ENCODE measurements at places on chromosomes 2 and 18.

GRCh38 chr18:69838620-69839411, 108.9 kb downstream of the CD226 start:
- DNase-seq: no peak

- no peak for DNase-seq
Observed at GRCh38 chr2:203786549-203787351, 80.3 kb downstream of the CD28 start.

- no peak for DNase-seq
Observed at GRCh38 chr2:69954084-69954483, 7.3 kb downstream of the ASPRV1 start.

DNA sequence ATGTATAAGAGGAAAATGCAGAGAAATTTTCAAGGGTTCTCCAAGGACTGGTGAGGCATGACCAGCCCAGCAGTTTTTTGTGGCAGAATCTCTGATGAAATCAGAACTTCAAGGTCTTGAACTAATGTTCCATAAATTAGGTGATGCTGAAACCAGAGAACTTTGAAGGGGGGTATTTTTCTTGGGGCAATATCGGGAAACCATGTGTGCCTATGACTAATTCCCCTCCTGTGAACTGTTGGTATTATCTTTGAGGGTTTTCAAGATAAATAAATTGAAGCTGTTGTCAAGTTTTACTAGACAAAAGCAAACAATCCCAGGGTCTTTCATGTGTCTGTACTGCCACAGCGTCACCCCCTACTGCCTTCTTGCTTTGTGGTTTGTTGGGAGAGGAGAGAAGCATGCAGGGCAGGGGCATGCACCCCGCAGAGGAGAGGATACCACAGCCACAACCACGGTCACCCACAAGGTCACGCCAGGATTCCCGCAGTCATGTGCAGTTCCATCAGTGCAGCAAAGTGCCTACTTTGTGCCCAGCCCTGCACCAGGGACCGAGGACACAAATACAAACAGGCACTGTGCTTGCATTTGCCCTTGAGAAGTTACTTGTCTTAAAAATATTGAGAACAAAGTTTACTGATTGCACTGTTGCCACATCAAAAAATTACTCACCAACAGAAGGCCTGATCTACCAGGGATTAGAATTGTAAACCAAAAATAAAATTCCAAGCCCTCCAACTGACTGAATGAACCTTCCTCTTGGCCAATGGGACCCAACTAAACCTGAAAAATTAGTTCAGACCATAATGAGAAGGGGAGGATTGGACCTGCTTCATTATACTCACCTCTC, 413.3 kb upstream of the TRIB2 start:
- DNase-seq: no peak

DNA sequence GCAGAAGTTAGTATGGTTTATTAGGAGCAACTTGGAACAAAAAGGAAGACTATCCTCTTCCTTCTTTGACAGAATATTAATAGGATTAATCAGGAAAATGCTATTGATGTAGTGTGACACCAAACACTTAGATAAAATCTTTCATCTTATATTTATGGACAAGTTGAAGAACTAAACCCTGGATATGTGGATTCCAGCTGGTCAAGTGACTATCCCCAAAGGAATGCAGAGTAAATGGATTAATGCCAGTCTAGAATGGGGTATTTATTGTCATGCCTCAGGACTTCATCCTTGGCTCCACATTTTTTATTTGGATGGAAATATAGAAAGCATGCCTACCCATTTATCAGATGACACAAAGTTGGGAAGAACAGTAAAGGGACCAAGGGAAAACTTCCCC, 124.0 kb upstream of the TTC39C start:
- peak; percentile 43 for DNase-seq

- no peak for DNase-seq
Observed at GRCh38 chr2:225889452-225889851, 489.9 kb downstream of the NYAP2 start.

DNA sequence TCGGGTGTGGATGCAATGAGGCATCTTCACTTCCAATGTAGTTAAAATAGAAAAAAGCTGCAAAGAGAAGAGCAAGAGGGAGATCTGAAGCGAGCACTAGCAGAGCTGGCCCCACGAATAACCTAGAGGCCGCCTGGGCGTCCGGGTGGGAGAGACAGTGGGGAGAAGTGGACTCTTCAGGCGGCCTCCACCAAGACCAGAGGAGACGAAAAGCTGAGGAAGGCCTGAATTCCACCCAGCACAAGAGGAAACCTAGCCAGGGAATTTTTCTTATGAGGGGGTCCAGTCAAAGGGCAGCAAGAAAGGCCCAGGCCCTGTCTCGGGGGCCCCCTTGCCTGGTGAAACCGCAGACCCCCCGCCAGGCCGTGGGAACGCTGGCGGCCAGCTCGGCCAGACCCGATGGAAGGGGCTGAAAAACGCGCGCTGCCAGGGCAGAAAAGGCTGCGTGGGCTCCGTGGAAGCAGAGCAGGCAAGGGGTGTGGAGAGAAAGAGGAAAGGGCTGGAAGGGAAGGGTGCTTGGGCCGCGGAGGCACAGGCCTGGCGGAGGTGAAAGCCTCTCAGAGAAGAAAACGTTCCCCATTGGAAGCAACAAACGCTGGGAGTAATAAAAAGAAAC, 69.2 kb downstream of the KCTD1 start:
- DNase-seq: no peak

DNA sequence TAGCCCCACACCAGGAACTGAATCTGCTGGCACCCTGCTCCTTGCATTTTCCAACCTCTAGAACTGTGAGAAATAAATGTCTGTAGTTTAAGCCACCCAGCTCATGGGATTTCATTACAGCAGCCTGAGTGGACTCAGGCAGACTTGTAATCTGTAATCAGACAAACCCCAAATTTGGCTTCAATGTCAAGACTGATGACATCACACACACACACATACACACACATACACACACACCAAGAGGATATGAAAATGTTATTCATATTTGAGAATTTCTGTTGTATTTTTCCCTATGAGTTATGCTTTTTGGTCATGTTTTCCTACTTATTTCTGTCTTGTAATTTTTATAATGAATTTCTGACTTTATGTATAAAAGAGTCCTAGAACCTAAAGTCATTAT, 83.8 kb upstream of the GLI2 start:
- DNase-seq: no peak

- no peak for DNase-seq
Observed at GRCh38 chr2:152587187-152587947, 129.9 kb downstream of the PRPF40A start.

DNA sequence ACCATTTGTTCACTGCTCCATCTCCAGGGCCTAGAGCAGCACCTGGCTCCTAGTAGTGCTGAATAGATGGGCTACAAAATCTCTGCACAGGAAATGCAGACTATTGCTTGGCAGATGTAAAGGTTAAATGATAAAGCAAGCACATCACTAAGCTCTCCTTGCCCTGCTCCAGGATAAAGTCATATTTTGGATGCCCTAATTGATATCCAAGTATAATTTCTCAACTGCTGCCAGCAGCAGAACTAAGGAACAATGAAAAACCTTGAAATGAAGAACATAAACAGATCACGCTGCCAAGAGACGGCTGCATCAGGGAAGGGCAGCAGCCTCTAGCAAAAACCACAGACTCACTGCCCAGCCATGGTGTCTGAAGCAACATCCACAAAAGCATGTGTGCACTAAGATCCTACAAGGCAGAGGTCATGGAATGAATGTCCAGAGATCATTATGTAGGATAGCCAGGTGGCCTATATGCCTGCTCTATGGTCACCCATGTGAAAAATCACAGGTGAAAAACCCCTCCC, 134.7 kb downstream of the TMEM163 start:
- no peak for DNase-seq

- no peak for DNase-seq
Observed at GRCh38 chr18:39838831-39839230, 2116.2 kb upstream of the PIK3C3 start.
